ENCODE measurements at places on chromosomes 3 and 15.

DNA sequence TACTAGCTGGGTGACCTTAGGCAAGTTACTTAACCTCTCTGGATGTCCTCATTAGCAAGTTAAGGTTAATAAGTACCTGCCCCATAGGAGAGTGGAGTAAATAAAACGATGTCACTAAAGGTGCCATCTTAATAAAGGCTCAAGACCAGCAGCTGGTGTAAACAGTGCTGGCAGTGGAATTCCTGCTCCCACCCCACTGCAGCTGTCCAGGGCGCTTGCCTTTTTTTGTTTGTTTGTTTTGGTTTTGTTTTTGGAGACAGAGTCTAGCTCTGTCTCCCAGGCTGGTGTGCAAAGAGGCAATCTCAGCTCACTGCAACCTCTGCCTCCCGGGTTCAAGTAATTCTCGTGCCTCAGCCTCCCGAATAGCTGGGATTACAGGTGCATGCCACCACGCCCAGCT, 28.9 kb downstream of the IDH3A start:
- no peak for DNase-seq

DNA sequence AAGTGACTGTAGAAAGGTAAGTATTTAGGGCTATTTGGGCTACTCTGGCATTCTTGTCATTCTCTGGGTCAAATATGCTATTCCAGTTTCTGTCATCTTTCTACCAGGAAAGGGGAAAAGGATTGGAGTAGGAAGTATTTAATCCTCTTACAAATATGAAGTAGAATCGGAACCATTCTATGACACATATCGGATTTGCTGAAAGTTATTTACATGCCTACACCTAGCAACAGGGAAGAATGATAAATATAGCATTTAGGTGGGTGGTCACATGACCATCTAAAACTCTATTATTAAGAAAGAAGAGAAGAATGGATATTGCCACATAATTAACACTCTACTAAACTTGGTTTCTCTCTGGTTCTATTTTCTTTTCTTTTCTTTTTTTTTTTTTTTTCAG, 1353.1 kb downstream of the ZPLD1 start:
- DNase-seq = no peak

DNA sequence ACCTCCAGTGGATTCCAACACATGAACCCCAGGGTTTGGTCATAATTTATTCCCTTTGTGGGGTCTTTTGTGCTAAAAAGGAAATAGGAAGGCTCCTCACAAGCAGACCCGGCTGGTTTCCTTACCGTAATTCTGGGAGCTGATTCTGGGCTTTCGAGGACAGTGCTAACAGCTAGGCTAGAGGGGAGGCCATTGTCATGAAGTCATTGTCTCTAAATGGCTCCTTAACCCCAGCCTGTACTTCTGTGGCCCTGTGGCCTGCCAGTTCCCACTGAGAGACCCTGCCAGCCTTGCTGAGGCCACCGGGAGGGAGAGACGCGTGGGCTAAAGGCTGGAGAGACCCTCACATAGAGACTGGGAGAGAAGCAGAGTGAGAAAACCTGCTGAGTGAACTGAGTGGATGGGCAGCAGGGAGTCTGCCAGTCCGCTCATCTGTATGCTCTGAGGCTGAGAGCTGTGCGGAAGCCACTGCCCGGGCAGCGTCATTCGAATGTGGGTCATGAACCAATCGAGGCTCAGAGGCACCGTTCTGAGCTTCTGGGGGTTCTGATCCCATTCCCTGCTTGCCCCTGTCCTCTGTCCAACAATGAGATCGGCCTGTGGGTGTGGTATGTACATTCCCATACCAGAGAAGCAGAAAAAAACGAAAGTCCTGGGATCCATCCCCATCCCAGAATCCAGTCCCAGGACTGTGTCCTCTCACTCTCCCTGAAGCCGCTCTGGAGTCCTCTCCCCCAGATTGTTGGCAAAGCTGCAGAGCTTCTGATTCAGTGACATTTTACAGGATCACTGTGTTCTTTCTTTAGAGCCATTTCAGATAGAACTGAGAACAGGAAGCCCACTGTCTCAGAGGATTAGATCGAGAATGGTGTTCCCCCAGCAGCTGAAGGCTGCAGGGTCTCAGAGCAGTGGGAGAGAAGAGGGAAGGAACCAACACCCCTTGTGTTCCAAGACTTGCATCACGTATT, 21.3 kb upstream of the DGKG start:
- DNase-seq = no peak

DNA sequence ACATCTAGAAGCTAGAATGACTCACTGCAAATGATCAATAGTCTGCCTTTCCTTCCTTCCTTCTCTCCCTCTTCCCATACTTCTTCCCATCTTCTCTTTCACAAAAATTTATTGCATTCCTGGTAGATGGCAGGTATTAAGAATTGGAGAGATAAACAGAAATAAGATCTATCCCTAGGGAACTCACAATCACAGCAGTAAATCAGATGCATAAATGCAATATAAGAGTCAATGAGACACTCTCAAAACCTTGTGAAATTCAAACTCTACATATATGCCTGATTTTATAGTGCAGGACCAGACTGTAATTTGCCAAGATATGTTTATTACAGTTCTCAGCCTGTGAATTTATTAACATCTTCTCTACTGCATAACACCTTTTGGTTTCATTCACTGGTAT, 78.3 kb upstream of the ARL6 start:
- no peak for DNase-seq

DNA sequence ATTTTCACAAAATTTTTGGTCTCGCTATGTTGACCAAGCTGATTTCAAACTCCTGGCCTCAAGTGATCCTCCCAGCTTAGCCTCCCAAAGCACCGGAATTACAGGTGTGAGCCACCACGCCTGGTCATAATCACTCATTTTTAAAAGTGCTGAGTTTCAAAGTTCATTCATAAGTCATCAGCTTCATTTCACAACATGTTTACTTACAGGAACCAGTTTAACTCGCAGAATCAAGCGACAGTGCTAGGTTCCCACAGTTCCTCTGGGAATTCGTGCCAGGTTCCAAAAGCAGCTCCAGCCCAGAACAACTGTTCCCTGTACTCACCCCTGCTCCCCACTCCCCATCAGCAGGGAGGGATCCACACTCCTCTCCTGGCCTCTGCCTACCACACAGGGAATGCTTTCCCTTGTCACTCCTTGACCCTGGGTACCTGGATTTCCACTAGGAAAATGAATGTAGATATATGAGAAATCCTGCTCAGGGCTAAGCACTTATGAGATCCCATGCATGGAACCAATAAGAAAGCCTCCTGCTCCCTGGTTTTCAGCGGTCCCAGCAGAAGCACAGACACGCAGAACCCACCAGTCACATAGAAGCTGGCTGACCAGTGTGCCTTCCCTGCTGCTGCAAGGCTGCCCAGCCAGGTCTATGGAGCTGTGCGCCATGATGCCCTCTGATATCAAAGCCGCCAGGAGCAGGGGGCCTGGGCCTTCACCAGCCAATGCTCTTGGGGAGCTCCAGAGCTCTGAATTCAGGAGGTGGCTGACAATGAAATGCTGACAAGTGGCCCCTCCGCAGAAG, 72.3 kb downstream of the ITGB5 start:
- no peak for DNase-seq

DNA sequence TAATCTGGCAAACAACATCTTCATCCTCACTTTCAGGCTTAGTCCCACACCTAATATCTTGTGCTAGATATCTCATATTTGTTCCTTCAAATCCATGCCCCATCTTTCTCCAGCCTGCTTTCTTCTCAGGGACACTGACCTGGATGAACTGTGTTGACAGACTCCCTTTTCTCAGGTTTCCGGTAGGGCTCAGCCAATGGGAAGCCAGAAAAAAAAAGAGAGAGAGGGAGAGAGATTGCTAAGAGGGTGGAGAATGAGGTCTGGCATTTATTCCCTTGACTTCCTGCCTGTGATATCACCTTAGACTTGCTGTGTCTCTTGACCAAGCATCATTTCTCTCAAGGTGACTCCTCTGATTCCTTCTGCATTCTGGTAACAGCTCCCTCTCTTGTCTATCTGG, 145.6 kb upstream of the ABI3BP start:
- no peak for DNase-seq

DNA sequence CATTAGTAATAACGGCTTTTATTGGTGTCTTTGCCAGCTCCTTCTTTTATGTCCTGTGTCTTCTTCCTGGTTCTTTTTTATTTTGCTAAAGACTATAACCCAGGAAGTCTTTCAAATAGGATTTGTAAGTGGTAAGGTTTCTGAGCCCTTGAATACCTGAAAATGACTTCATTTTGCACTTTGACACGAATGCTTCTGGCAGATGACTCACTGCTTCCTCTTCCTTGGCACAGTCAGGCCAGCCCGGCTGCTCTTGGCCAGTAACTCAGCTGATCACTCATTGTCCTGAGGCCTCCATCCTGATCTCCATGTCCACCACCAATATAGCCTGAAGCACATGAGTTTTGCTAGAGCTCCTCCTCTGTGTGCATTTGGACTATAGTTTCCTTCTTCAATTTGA, 48.7 kb upstream of the NR2E3 start:
- no peak for DNase-seq

Measured in SIG-M5 (cell line).